ENCODE measurements at places on chromosomes 3 and 15.

DNA sequence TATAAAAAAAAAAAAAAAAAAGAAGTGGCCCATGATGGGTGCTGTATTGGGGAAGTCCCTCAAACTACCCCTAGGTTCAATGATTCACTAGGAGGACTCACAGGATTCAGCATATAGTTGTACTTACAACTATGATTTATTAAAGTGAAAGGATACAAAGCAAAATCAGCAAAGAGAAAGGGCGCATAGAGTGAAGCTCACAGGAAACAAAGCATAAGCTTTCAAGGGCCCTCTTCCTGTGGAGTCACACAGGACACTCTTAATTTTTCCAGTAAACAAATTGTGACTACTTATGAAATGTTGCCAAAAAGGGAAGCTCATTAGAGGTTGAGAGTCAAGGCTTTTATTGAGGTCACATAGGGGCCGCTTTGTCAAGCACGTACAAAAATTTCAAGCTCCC lies 153.7 kb upstream of the GAP43 start:
- DNase-seq = no peak

GRCh38 chr3:182668541-182668940 lies 124.8 kb upstream of the ATP11B start:
- no peak for DNase-seq

DNA sequence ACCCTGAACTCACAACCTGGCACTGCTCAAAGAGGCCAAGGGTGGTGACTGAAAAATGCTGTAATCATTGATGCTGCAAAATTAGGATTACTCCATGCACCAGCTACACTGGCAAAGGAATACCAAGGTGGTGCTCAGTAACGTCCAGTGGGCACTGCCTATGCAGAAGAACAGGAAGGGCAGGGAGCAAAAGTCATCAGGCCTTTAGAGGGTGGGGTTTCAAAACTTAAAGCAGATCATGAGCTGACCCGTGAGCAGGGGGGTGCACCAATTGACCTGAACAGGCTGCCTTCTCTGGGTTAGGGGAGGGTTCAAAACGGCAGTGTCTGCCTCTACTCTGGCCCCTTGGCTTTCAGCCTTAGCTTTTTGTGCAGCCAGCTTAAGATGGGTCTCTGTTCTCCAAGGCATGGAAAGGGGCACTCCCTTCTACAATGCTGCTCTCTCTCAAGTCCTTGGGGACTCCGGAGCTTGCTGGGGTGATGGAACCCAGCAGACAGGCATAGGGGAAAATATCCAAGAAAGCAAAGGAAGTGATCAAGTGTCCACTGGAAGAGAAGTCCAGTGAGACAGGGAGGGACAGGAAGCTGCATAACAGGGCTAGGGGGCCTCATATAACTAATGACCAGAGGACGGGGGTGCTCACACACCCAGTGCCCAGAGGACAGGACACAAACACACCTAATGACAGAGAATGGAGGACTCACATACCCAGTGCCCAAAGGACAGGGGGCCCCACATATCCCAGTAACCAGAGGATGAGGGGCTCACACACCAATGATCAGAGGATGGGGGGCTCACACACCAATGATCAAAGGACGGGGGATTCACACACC lies 11.4 kb downstream of the RAB6B start:
- DNase-seq = no peak

DNA sequence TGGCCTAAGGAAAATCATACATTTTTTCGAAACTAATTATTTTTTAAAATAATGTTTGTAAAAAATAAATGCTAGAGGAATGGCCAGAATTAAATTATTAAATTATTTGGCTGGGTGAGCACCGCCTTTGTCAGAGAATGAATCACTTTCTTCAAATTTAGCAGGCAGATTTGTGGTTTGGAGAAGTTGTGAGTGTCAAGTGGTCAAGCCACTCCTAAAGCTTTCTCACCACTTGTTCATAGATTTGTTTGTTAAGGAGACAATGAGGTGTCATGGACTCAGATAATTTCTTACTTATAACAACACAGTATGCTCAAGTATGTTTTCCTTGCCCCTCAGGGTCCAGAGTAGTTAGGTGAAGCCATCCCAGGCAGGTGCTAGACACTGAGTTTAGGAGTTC lies 196.2 kb downstream of the TUSC7 start:
- no peak for DNase-seq

DNA sequence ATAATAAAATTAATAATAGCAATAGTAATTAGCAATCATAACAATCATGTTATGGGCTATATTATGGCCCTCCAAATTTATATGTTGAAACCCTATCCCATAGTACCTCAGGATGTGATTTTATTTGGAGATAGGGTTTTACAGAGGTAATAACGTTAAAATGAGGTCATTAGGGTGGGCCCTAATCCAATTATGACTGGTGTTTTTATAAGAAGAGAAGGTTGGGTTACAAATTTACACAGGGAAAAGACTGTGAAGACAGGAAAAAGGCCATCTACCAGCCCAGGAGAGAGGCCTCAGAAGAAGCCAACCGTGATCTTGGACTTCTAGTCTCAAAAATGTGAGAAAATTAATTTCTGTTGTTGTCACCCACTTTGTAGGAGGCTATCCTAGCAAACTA lies 353.1 kb downstream of the CHL1 start:
- DNase-seq = no peak

- no peak for DNase-seq
Observed at GRCh38 chr15:96341513-96342405, 11.3 kb downstream of the NR2F2 start.

GRCh38 chr3:143208976-143209714 lies 89.6 kb downstream of the CHST2 start:
- DNase-seq = no peak

DNA sequence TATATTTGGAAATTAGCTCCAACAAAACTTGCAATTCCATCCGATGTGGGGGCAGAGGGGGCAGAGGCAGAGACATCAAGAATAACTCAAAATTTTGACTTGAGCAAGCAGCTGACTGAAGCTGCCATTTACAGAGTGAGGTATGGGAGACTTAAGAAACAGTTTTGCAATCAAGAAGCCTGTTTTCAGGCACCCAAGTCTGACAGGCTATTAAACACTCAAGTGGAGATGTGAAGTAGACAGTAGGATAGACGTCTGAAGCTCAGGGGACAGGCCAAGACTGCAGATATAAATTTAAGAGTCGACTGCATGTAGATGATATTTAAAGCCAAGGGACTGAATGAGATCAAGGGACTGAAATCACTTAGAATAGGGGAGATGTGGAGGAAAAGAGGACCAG lies 9.9 kb upstream of the SH3BP5 start:
- no peak for DNase-seq

- no peak for DNase-seq
Observed at GRCh38 chr3:130093741-130094391, 12.2 kb downstream of the ALG1L2 start.
